Stimulated activated CD4-positive, alpha-beta T cell treated with anti-CD3 and anti-CD28 coated beads, TNF-alpha, amount 100 ng/mL, for 1 hour (primary cell): ENCODE measurements at places on chromosomes 5 and 9.

- DNase-seq: no peak
These were observed 66.1 kb downstream of the RPS23 start for GRCh38 chr5:82211855-82212572.

DNA sequence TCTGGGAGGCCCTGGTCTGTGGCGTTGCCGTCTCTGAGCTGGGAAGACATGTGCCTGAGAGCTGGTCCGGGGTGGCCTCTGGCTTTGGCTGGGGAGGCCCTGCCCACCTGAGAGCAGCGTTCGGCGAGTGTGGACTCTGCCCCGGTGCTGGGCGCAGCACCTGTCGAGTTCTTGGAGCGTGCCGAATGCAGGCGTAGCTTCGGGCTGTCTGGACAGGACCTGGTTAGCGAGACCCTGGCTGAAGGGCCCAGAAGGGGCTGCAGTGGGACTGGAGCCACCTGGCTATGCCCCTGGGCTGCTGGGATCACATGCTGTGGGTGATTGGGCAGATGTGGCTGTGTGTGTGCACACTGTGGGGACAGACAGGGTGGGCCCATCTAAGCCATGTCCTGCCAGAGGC is 56.5 kb downstream of the RXRA start:
- DNase-seq: no peak

DNA sequence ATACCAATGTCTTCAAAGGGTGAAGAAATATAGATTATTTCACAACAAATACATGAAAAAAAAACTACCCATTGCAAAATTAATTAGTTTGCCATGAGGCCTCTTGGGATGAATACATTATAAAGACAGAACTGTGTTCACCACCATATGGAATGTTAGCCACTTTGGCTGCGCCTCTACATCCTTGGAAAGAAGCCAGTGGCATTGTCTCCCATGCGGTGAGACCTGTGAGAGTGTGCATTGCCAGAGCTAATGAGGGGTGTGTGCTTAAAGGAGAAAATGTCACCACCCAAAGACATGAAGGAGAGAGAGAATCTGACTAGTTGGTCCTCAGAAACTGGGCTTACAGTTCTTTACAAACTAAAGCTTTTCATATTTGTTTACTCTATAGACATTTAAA is 110.6 kb downstream of the PLPPR1 start:
- no peak for DNase-seq

GRCh38 chr9:109805050-109805449 is 25.1 kb downstream of the PALM2AKAP2 start:
- DNase-seq: no peak

- DNase-seq: no peak
These were observed 61.6 kb downstream of the CSNK1A1 start for GRCh38 chr5:149489605-149490037.

GRCh38 chr5:59661954-59662615 is 231.4 kb downstream of the PDE4D start:
- DNase-seq: no peak

DNA sequence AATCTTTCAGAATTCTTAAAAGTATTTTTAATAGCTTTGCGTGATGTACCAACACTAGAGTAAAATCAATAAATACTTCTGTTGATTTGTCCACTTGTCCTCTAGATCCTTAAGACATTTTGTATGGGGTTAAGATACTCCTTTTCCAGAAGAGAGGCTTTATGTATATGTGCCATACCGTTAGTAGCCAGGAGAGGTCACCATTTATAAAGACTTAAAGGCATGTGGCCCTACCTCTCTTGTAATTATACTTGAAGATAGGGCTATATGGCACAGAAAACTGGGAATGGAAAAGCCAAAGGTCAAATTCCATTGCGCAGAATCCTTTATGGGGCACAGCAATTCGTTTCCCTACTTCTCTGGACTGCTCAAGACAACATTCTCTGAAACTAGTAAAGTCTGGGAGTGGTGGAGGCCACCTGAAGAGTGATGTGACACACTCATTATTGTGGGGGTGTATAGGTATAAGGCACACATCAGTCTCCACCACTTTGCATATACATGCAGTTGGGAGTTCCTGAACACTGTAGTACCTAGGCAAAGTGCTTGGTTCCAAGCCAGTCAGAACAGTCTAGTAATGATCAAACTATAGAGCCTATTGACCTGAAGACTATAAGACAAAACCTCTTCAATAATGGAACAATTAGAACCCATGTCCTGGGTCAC is 140.1 kb upstream of the FBXL17 start:
- DNase-seq: no peak

DNA sequence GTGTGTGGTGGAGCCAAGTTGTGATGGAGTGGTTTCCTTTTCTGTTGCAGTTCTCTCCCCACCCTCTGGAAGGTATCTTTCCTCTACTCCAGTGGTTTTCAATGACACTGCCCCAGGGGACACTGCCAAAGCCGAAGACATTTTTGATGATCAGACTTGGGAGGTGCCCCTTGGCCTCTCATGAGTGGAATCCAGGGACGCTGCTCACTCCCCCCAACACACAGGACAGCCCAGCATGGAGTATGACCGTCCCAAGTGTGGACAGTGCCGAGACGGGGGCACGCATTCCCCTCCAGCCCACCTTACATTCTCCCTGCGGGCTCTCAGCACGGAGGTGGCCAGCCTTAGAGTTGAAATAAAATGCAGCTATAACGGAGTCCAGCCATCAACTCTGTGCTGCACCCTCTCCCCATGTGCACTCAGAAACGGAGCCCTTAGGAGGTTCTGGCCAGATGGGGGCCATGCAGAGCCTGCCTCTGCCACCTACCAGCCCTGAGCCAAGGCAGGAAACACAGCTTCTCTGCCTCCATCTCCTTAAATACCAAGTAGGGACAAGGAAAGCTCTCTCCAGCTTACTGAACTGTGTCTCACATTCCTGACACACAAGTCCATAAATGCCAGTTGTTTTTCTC is 150.8 kb downstream of the ROR2 start:
- DNase-seq: no peak

GRCh38 chr5:63131626-63132285 is 553.1 kb downstream of the LRRC70 start:
- no peak for DNase-seq

GRCh38 chr5:143147383-143147782 is 256.1 kb downstream of the NR3C1 start:
- DNase-seq: no peak

GRCh38 chr5:173712609-173713175 is 96.2 kb upstream of the BOD1 start:
- no peak for DNase-seq

DNA sequence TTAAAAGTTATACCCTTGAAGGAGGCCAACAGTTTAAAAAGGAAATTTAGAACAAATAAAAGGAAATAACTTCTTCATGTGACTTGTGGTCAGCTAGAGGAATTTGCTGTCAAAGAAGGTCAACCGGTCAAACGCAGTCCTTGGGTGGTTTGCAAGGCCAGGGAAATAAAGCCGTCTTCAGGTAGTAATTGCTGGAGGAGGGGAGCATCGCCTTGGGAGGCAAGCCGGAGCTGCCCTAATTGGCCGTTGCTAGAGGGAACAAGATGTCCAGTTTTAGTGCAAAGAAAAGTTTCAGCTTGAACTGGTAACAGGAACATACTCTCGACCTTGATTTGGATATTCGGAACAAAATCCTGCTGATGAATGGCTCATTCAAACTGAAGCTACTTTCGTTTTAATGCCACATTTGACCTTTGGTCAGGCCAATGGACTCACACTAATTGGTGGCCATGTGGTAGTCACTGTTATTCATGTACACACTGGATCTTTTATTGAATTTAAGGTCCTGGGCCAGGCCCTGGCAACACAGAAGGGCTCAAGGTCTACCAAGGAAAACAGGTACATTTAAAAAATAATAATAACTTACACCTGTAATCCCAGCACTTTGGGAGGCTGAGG is 47.0 kb upstream of the MYO10 start:
- DNase-seq: no peak

GRCh38 chr9:128309551-128309950 is 12.7 kb downstream of the TRUB2 start:
- no peak for DNase-seq
